ENCODE measurements at places on chromosomes 6 and 20. TPM values are rescaled to one million over a fixed set of nuclear protein-coding genes. Genes with fewer than 3 reads are reported as not detected.

DNA sequence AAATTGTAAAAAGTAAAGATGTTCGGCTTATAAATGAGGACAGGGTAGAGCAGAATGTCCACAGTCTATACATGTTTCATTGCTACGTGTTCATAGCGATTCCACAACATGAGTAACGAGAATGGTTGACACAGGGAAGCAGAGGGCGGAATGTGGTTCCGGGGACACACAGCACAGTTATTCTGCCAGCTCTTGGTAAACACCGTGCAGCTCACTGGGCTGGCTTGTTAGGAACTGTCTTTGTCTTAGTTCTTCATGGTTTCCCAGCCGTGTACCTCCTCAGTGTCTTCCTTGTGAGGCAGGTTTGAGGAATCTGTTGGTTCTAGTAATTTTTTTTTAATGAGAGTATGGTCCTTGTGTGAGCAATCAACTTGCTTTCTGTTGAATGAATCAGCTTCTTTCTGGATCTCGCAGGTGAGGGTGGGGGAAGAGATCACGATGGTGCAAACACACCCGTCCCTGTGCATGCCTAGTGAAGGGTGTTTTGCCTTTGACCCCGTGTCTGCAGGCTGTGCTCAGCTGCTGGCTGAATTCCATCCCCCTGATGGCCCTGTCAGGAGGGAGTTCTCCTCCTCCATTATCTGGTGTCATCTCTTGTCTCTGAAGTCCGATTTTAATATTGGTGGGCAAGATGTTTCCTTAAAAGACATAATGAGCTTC, 168.2 kb downstream of the SMOC2 start:
- no peak for DNase-seq

- DNase-seq = peak; percentile 19
Observed at GRCh38 chr6:68343901-68344300, 291.2 kb upstream of the ADGRB3 start.

- peak; percentile 50 for DNase-seq
Observed at GRCh38 chr20:3716195-3716834, 3.9 kb upstream of the SIGLEC1 start.

DNA sequence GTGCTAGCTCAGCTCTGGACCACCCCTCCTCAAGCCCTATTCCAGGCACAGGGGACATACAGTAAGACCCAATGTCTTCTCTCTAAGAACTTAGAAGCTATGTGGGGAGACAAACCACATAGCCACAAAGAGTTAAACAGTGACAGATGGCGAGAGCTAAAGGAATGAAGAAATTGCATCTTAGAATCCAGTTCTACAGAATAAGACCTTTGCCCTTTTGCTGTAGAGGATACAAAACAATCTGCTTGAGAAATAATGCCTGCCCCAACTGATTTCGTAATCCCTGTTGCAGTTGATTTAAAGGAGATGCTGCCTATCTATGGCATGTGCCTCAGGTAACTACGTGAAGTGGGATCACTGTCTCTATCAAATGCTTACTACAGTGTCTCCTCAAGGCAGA, 31.2 kb downstream of the TNFRSF21 start:
- DNase-seq = no peak

GRCh38 chr20:25246182-25246999, 1.5 kb upstream of the PYGB start:
- no peak for DNase-seq

DNA sequence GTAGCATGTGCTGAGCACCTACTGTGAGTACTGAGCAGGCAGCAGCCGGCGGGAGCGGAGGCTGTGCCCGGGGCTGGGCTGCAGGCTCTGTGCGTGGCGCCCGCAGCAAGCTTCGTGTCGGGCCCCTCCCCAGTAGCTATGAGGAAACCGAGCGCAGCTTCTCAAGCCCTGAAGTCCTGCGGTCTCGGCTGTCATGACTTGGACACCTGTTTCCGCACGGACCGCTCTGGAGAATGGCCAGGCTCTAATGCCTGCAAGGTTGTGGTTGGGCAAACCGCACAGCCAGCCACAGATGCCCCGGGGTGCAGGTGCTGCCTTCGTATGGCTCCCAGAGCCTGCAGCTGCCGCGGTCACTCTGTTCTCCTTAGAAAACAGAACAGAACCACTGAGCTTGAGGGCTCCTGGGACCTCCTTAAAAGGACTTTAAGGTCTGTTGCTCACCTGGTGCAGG, 33.7 kb downstream of the PYGB start:
- no peak for DNase-seq

DNA sequence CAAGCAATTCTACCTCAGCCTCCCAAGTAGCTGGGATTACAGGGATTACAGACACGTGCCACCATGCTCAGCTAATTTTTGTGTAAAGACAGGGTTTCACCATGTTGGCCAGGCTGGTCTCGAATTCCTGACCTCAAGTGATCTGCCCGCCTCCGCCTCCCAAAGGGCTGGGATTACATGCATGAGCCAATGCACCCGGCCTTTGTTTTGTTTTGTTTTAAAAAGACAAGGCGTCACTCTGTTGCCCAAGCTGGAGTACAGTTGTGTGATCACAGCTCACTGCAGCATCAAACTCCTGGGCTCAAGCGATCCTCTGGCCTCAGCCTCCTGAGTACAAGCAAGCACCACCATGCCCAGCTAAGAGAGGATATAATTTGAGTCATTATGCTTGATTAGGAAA, 5.4 kb downstream of the SERINC3 start:
- DNase-seq = no peak

GRCh38 chr20:62882426-62882825, 20.8 kb upstream of the TCFL5 start:
- no peak for DNase-seq

GRCh38 chr20:39855056-39855455, 834.0 kb downstream of the MAFB start:
- no peak for DNase-seq

DNA sequence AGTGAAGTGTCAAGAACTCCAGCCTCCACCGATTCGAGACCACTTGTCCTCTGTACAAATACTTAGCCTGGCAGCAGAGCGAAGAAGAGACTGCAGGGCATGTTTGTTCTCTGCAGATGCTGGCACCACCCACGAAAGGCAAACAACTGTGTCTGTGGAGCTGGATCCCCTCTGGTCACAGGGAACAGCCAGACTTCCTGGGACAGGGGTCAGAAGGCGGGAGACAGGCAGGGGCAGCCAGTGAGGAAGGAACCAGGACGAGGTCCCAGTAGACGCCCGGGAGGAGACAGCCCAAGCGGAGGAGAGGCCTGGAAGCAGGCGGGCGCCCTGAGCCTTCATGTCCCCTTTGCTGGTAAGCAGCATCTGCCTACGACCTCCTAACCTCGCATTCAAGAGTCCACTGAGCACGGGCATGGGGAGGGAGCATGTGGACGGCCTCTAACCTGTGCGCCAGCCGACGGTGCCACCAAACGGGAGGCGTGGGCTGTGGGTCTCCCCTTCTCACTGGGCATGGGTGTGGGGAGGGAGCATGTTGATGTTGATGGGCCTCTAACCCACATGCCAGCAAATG, 265.5 kb downstream of the DLL1 start:
- DNase-seq = no peak

DNA sequence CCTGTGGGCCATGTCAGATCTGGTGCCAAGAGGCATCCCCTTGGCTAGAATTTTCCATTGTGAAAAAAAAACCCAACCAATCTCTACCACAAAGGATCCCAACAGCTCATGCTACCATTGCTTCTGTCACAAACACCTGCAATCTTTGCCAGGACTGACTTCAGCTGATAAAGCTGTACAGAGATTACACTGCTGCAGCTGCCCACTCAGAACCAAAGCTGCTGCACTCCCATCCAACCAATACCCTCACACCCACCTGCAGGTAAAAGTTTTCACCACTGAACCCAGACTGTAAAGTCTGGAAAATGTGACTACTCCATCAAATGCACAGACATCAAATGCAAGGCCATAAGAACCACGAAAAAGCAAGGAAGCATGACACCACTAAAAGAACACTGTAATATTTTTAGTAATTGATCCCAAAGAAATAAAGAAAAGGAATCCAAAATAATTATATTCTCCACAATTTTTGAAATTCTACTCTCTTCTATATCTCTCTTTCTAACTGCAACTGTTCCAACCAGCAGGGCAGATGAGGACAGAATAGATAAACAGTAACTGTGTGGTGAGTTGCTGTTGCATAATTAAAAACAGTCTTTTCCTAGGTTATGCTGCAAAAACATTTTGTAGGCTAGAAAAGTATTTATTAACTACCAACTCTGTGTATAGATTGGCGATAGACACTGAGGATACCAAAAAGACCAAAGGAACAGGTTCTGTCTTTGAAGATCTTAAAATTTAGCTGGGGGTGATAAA, 128.0 kb upstream of the MCHR2 start:
- no peak for DNase-seq

- no peak for DNase-seq
Observed at GRCh38 chr6:29510202-29510601, 22.4 kb upstream of the MAS1L start.

DNA sequence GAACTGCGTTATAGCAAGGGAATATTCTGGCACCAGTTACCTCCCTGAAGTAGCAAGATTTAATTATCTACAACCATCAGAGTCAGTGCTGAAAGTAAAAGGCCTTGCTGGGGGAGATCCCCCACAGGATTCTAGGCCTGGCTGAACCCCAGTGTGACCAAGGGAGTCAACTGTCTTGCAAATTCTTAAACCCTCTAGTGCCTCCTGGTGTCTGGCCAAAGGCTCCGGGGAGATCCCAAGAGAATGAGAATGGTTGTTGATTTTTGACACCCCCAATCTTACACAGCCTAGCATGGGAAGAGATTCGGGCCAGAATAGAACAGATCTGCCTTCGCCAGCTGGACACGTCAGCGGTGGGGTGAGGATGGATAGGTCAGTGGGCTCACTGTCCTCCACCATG, 179.4 kb downstream of the ERMARD start:
- peak; percentile 28 for DNase-seq

GRCh38 chr6:155779456-155779855, 323.8 kb upstream of the NOX3 start:
- no peak for DNase-seq

DNA sequence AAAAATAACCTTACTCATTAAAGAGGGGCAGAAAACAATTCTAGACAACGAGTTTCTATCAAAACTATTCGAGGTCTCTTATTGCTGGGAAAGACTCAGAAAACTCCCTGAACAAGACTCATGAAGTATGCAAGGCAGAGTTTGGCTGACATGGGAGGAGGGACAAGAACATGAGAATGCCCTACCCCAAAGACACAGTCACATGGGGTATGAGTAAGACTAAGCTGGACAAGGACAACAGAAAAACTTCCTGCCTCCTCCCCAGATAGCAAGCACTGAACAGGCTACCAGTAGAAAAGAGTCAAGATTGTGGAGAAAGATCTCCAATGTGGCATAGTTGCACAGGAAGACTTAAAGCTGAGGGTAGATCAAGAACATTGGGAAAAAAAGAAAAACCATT, 39.7 kb upstream of the PHIP start:
- DNase-seq = no peak

- no peak for DNase-seq
Observed at GRCh38 chr6:12103158-12103557, 91.0 kb downstream of the HIVEP1 start.

GRCh38 chr6:2957696-2958330, 13.6 kb downstream of the SERPINB6 start:
- DNase-seq = no peak

DNA sequence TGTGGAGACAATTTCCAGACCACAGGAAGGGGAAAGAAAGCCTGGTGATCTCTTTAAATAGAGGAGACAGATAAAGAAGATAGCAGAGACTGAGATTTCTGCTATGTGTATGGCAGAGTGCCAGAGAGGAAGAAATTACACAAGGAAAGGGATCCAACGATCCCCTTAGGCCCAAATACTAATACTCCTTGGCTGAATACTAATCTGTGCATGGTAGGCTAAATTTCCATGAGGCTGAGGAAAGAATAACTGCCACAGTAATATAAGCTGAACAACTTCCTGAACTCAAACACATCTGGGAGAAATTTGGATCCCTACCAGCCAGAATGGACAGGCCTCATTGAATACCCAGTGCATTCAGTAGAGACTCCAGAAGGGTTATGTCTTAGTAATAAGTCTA, 83.3 kb upstream of the TNFAIP3 start:
- no peak for DNase-seq

DNA sequence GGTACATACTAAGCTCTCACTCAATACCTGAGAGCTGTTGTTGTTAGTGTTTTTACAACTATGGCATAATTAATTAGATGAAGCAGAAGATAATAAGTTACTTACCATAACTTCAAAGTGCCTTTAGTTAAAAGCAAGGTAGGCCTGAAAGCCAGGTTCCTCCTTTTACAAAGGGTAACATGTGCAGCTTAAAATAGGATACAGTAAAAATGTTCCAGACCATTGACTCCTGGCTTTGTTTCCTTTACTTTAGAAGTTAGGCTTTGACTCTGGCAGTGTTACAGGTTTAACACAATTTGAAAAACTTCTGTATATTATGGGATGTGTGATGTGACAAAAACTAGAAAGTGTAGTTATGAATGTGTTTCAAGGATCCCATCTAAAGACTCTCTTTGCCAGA, 522.5 kb downstream of the EPM2A start:
- DNase-seq = no peak

- DNase-seq = no peak
Observed at GRCh38 chr6:142307963-142308748, 6.3 kb downstream of the ADGRG6 start.

- DNase-seq = no peak
Observed at GRCh38 chr6:108676555-108676954, 115.8 kb downstream of the FOXO3 start.

- no peak for DNase-seq
Observed at GRCh38 chr20:33688938-33689424, 2.8 kb upstream of the E2F1 start.

- peak; percentile 8 for DNase-seq
Observed at GRCh38 chr6:111779031-111779430, 94.2 kb downstream of the FYN start.

GRCh38 chr6:111809766-111810165, 63.5 kb downstream of the FYN start:
- DNase-seq = no peak

DNA sequence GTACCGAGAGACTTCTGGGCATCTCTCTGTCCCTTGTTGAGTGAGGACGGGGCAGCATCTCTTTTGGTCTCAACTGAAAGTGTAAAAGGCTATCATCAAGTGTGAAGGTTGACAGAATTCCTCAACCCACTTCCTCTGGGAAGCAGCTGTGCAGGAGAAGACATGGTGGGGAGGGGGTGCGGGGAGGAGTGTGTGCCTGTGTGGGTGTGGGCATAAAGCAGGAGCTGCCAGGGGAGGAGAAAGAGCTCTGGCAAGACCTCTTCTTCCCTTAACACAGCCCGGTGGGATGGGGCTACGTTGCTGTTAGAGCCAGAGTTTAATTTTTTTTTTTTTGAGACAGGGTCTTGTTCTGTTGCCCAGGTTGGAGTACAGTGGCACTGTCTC, 31.8 kb downstream of the CPXM1 start:
- no peak for DNase-seq

GRCh38 chr6:7909323-7910276, 988 bp downstream of the TXNDC5 start:
- DNase-seq = peak; percentile 36

Gene SALL4
- total RNA-seq = not detected

Gene COL9A1
- total RNA-seq = not detected

Gene KCNQ5
- total RNA-seq = 10.0 TPM

Gene TRIM40
- not detected for total RNA-seq

Gene C20orf144
- total RNA-seq = 0.21 TPM

Gene AIF1
- 177 TPM for total RNA-seq

Gene ENPP4
- 4.9 TPM for total RNA-seq

Gene NHSL1
- total RNA-seq = 0.13 TPM

Gene BEND6
- not detected for total RNA-seq

Gene BPIFB2
- not detected for total RNA-seq

Gene PNLDC1
- total RNA-seq = 0.79 TPM

Gene OOEP
- 0.52 TPM for total RNA-seq

Gene ADGRF4
- not detected for total RNA-seq

All from activated CD8-positive, alpha-beta T cell treated with anti-CD3 and anti-CD28 coated beads, Interleukin-2, amount 10 ng/mL, durations not matched to agents 7 days and 5 days (primary cell).